ENCODE measurements at places on chromosomes 16 and 17.

DNA sequence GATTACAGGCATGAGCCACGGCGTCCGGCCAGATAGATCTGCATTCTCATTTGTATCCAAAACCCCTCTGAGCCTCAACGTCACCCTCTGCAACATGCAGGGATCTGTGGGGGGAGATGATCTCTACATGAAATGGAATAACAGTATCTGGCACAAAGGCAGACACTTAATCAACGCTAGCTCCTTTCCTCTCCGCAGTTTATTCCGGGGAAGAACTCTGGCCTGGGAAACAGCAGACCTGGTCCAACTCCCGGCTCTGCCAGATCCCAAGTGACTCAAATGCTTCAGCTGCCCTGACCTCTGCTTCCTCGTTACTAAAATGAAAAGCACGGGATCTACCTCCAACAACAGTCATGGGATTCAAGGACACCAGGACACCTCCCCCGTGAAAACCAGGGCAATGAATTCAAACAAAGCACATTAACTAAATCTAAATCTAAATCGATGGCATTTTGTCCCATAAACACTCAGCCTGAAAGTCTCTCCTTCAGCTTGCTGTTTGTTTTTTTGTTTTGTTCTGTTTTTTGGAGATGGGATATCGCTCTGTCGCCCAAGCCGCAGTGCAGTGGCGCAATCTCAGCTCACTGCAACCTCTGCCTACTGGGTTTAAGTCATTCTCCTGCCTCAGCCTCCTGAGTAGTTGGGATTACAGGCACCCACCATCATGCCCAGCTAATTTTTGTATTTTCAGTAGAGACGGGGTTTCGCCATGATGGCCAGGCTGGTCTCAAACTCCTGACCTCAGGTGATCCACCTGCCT is 78.2 kb downstream of the NXN start:
- DNase-seq = no peak

DNA sequence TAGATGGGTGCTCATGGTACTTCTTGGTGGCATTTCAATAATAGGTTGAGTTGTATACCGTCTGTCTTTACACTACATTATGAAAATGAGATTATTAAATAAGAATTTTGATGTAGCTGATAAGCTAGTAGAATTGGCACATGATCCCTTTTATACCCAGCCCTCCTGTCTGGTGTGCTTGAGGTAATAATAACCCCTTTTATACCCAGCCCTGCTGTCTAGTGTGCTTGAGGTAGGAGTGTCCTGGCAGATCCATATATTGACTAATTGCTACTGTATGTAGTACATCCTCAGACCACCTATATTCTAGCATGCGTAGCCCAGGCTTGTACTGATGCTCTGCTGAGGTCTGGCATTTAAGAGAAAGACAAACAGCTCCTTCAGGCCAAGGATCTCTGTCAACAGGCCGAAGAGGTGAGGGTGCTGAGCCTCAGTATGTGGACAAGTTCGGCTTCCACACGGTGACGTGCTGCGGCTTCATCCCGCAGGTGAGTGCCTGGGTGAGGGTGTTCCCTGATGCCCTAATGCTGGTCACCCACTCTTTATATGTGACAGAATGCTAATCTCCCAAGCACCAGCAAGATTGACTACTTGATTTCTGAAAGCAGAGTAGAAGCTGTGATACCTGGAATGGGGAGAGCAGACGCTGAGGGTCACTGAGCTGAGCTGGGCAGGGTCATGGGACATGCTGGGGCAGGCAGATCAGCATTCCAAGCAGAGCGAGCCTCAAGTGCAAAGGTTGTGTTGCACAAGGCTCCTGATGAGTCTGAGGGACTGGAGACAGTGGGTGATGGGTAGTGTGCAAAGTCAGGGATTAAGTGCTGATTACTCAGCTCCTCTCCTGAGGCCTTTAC is 5.7 kb downstream of the FN3K start:
- no peak for DNase-seq

- no peak for DNase-seq
Observed at GRCh38 chr17:9009737-9010136, 11.6 kb upstream of the NTN1 start.

GRCh38 chr16:15415511-15415985 is 18.8 kb upstream of the BMERB1 start:
- no peak for DNase-seq
